ENCODE measurements at places on chromosomes 12 and 14. TPM values are rescaled to one million over a fixed set of nuclear protein-coding genes. Genes with fewer than 3 reads are reported as not detected.

Gene HCAR1
- not detected for total RNA-seq

Gene REP15
- total RNA-seq: 0.22 TPM

Gene AMHR2
- 0.89 TPM for total RNA-seq

Gene DLGAP5
- total RNA-seq: 32.8 TPM

Gene GUCY2C
- total RNA-seq: not detected

Gene TAC3
- total RNA-seq: not detected

Gene TAS2R20
- total RNA-seq: 0.10 TPM

Gene HPD
- total RNA-seq: 1.3 TPM

Gene NEUROD4
- not detected for total RNA-seq

Gene CALCOCO1
- total RNA-seq: 18.0 TPM

Gene TTC8
- total RNA-seq: 36.8 TPM

Gene TMPRSS12
- total RNA-seq: not detected

Measured in A549 treated with Mapracorat at 1 μM for 4 hours (cell line).